ENCODE measurements at places on chromosomes 7 and 10. TPM values are rescaled to one million over a fixed set of nuclear protein-coding genes. Genes with fewer than 3 reads are reported as not detected.

DNA sequence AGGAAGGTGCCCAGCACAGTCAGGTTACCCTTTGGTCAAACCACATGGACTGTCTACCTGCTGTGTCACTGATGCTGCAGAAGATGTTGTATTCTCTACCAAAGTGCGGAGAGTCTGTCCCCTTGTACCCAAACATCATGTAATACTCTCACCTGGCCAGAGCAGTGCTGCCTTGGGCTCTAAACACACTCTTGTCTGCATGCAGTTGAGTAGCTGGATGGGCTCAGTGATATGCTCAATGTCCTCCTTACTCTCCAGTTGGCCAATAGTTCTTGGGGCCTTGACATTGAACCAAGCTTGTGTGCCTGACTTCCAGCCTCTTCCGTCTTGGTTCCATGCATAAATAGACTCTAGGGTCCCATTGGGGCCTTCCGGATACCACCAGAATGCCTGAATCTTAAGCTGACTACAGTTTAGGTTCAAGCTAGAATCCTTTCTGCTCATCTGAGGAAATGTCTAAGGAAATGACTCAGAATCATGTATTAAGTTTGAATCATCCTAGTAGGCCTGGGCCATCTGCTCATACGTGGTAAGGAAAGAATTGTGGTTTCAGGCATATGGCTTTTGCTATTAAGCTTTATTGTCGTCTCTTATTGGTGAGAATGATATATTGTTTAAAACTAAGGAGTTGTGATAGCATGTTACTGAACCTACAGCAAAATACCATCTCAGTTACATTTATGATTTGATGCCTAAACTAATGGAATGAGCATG lies 118.0 kb downstream of the OTUD1 start:
- no peak for DNase-seq
- H3K27ac ChIP-seq = no peak overlapping the region
- H3K27me3 ChIP-seq = no peaks in the 10 kb centered on the region
- H3K36me3 ChIP-seq = no peaks in the 10 kb centered on the region

- H3K27me3 ChIP-seq = peaks cover 94% of the 10 kb centered on the region
- H3K4me1 ChIP-seq = no peaks in the 10 kb centered on the region
- no peak overlapping the region for H3K4me3 ChIP-seq
- no peaks in the 10 kb centered on the region for H3K36me3 ChIP-seq
- no peak overlapping the region for H3K27ac ChIP-seq
Measured at GRCh38 chr10:12564173-12564572, 214.8 kb downstream of the CAMK1D start.

- no peaks in the 10 kb centered on the region for H3K27me3 ChIP-seq
- H3K27ac ChIP-seq = no peak overlapping the region
- H3K4me3 ChIP-seq = no peak overlapping the region
- no peak for DNase-seq
Measured at GRCh38 chr7:121182902-121183301, 145.9 kb upstream of the WNT16 start.

DNA sequence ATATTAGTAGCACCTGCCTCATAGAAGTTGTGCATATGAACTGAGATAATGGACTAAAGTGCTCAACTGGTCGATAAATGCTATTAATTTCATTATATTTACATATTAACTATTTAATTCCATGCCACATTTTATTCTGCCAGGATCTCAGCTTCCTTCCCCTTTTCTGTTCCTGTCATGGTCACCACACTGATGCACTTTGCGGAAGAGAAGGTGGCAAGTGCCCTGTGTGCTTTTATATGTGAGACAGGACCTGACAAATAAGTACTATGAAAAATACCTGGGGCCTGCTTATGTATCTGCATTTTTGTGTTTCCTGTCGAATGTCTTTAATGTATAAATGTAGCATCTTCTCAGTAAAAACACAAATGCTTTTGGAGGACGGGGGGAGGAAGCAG lies 12.2 kb downstream of the ATP6V0E2 start:
- H3K4me1 ChIP-seq = peaks cover 14% of the 10 kb centered on the region
- DNase-seq = no peak
- no peaks in the 10 kb centered on the region for H3K27me3 ChIP-seq
- H3K36me3 ChIP-seq = no peaks in the 10 kb centered on the region

GRCh38 chr10:119908166-119908565 lies 15.6 kb downstream of the SEC23IP start:
- DNase-seq = no peak
- H3K4me1 ChIP-seq = no peaks in the 10 kb centered on the region
- no peak overlapping the region for H3K4me3 ChIP-seq
- H3K27me3 ChIP-seq = no peaks in the 10 kb centered on the region
- no peak overlapping the region for H3K27ac ChIP-seq
- peaks cover 21% of the 10 kb centered on the region for H3K36me3 ChIP-seq

DNA sequence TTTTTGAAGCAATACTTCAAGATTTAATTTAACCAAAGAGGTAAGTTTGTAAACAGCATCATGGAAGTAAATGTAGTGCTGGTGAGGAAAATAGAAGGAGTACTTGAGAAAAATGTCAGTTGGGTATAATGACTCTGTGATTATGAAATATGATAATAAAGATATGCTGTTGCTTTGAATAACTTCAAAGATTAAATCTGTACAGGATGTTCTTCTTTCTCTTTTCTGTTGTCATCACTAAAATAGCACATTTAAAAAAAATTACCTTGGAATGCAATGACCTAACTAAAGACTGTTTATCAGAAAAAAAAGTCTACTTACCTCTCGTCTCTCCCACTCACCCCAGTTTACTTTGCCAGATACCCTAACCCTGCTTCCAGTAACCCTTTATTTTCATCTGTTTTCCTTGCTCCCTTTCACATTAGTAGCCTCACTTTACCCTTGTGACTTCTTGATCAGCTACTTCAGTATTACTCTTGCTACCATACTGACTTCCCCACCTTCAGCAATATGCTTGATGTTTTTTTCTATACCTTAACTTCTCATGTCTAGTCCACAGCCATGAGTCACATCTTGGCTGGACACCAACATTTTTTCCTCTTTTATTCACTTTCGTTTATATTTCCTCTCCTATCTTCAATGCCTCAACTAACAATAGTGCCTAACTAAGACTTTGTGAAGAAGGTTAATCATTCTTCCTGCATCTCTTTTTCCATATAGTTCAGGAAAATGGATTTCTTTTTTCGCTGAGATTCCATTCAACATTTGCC lies 29.7 kb upstream of the TAS2R16 start:
- H3K4me3 ChIP-seq = no peak overlapping the region
- no peaks in the 10 kb centered on the region for H3K4me1 ChIP-seq
- no peak overlapping the region for H3K27ac ChIP-seq
- peak; percentile 21 for DNase-seq

GRCh38 chr10:129637010-129637409 lies 170.0 kb downstream of the MGMT start:
- H3K27ac ChIP-seq = no peak overlapping the region
- no peak overlapping the region for H3K4me3 ChIP-seq
- no peaks in the 10 kb centered on the region for H3K27me3 ChIP-seq
- H3K4me1 ChIP-seq = no peaks in the 10 kb centered on the region
- no peak for DNase-seq

DNA sequence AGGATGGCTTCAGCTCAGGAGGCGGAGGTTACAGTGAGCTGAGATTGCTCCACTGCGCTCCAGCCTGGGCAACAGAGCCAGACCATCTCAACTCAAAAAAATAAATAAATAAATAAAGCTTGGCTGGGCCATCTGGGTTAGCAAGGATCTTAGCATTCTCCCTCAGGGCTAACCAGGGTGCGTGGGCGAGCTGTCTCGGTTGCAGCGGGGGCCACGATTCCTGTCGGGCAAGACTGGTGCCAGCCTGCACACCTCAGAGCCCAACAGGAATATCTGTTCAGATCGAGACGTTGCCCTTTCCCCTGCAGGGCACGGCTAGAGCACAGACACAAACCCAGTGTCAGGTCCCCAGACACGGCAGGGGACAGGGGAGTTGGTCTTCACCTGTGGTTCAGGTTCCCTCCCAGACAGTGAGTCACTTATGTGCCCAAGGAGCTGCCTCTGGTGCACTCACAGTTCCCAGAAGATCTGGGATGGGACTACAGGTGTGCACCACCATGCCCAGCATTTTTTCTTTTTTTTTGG lies 75.5 kb upstream of the GTF2I start:
- peaks cover 11% of the 10 kb centered on the region for H3K4me1 ChIP-seq
- H3K4me3 ChIP-seq = no peak overlapping the region
- peak; percentile 42 for DNase-seq
- H3K36me3 ChIP-seq = peaks cover 21% of the 10 kb centered on the region

Gene ZNRF2
- 28.3 TPM for total RNA-seq

Gene GCK
- total RNA-seq = not detected

DNA sequence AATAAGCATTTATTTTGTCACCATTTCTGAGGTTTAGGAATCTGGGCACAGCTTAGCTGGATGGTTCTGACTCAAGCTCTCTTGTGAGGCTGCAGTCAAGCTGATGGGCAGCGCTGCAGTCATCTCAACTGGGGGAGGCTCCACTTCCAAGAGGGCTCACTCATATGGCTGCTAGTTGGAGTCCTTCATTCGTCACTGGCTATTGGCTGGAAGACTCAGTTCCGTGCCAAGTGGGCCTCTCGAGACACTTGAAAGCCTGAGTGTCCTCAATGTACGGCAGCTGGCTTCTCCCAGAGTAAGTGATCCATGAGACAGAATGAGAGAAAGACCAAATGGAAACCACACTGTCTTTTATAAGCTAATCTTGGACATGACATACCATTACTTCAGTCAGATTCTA lies 21.6 kb upstream of the COL13A1 start:
- no peaks in the 10 kb centered on the region for H3K36me3 ChIP-seq
- H3K27ac ChIP-seq = no peak overlapping the region
- no peak for DNase-seq
- peaks cover 23% of the 10 kb centered on the region for H3K27me3 ChIP-seq

GRCh38 chr7:94940241-94940640 lies 32.8 kb downstream of the PPP1R9A start:
- H3K4me1 ChIP-seq = no peaks in the 10 kb centered on the region
- H3K36me3 ChIP-seq = no peaks in the 10 kb centered on the region
- no peak overlapping the region for H3K27ac ChIP-seq
- DNase-seq = no peak

GRCh38 chr10:21203473-21204107 lies 306.5 kb upstream of the NEBL start:
- H3K4me3 ChIP-seq = no peak overlapping the region
- no peaks in the 10 kb centered on the region for H3K36me3 ChIP-seq
- H3K4me1 ChIP-seq = no peaks in the 10 kb centered on the region
- DNase-seq = no peak

GRCh38 chr10:93751832-93752231 lies 5.9 kb upstream of the LGI1 start:
- no peak overlapping the region for H3K27ac ChIP-seq
- H3K4me3 ChIP-seq = no peak overlapping the region
- H3K4me1 ChIP-seq = peaks cover 14% of the 10 kb centered on the region

- peaks cover 17% of the 10 kb centered on the region for H3K36me3 ChIP-seq
- no peak overlapping the region for H3K27ac ChIP-seq
- no peak overlapping the region for H3K4me3 ChIP-seq
- DNase-seq = no peak
- H3K4me1 ChIP-seq = peaks cover 13% of the 10 kb centered on the region
Measured at GRCh38 chr7:127893547-127893946, 137.7 kb downstream of the LRRC4 start.

Gene KAZALD1
- total RNA-seq = 1.7 TPM
